Osteoblast (primary cell): ENCODE measurements at places on chromosomes 16 and 17. TPM values are rescaled to one million over a fixed set of nuclear protein-coding genes. Genes with fewer than 3 reads are reported as not detected.

DNA sequence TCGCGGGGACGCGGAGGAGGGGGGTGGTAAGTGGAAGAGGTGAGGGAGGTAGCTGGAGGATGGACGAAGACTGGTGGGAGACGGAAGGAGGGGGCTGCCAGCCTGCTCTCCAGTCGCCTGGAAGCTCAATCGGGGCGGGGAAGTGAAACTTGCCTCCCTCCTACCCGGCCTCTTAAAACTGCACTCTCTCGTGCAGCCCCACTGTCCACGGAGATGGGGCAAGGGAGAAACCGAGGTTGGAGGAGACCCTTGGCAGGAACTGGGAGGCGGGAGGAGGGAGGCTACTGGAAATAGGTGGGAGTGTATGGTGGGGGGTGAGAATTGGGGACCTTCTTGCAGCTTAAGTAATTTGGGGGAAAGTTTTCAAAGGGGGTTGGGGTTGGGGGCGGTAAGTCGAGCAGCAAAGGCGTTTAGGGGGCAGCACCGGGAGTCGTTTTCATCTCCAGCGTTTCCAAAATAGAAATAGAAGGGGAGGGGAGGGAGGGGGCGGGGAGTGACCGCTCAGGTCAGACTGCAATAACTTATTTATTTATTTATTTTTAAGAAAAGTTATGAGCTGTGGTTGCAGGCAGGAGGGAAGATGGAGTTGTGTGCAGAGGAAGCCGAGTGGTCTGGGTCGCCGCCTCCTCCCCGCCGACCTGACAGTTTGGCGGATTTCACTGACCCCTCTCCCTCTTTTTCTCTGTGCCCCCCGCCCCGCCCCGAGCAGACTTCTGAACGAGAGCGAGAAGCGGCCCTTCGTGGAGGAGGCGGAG is 1.4 kb downstream of the SOX9 start:
- peaks cover 26% of the 10 kb centered on the region for H3K27me3 ChIP-seq
- H3K4me1 ChIP-seq: peaks cover 55% of the 10 kb centered on the region
- peaks cover 12% of the 10 kb centered on the region for H3K36me3 ChIP-seq
- peak overlapping the region; percentile 77 for H3K27ac ChIP-seq
- peak overlapping the region; percentile 95 for H3K4me3 ChIP-seq

DNA sequence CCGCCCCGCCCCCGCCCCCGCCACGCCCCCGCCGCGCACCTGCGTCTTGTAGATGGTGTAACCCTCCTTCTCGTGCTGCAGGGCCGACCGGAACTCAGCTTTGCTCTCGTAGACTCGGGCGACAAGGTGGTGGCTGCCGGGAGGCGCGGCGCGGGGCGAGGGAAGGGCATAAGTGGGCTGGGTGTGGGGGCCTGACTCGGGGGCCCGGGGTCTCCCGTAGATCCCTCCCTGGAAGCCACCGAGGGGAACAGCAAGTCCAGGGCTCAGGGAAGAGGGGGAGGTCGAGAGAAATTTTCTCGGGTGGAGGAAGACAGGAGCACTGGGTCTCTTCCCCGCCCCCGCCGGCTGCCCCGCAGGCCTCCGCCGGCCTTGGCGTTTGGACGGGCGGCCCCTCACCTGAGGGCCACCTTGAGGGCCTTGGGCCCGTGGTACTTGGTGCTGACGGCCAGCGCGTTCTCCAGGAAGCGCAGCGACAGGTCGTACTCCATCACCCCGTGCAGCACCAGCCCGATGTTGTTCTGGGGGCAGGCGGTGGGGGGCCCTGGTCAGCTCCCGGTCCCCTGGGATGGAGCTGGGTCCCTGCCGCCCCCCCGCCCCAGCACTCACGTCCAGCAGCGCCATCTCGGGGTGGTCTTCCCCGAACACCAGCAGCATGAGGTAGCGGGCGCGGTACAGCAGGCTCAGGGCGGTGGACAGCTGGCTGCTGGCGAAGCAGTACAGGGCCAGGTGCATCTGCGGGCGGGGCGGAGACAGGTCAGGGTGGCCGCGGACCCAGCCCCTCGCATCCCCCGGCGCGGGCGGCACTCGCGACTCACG is 19.4 kb downstream of the CLUH start:
- no peak overlapping the region for H3K4me3 ChIP-seq
- H3K27me3 ChIP-seq: no peaks in the 10 kb centered on the region
- no peak overlapping the region for H3K27ac ChIP-seq
- peaks cover 20% of the 10 kb centered on the region for H3K36me3 ChIP-seq
- H3K4me1 ChIP-seq: peaks cover under 1% of the 10 kb centered on the region

DNA sequence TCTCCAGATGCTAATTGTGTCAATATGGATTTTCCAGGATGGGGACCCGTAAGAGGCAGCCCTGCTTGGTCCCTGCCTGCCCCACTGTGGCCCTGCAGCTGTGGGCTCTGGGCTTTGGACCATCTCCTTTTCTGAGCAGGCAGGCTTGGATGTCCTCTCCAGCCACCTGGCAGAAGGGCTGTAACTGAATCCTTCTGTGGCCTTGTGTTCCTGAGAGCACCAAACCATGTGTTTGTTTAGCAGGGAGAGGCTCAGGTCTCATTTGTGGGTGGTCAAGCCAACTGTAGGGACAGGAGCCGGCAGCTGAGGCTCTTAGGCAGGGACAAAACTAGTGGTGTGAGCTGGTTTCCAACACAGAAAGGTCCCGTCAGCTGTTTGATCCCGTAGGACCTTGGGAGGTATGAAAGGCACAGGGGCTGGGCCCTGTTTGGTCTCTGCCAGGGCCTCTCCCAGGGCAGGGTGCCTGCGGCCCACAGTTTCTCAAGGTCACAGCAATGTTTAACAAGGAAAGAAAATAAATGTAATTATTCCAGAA is 18.5 kb downstream of the SEC14L5 start:
- no peak overlapping the region for H3K4me3 ChIP-seq
- no peaks in the 10 kb centered on the region for H3K36me3 ChIP-seq
- H3K27ac ChIP-seq: no peak overlapping the region
- no peaks in the 10 kb centered on the region for H3K27me3 ChIP-seq
- DNase-seq: no peak

- no peaks in the 10 kb centered on the region for H3K4me1 ChIP-seq
- no peak for DNase-seq
- no peaks in the 10 kb centered on the region for H3K36me3 ChIP-seq
- no peaks in the 10 kb centered on the region for H3K27me3 ChIP-seq
- no peak overlapping the region for H3K27ac ChIP-seq
Observed at GRCh38 chr16:88132836-88133506, 181.7 kb downstream of the BANP start.

- no peaks in the 10 kb centered on the region for H3K27me3 ChIP-seq
- H3K4me1 ChIP-seq: no peaks in the 10 kb centered on the region
- no peak overlapping the region for H3K27ac ChIP-seq
- H3K36me3 ChIP-seq: no peaks in the 10 kb centered on the region
Observed at GRCh38 chr17:56793957-56794356, 39.8 kb downstream of the C17orf67 start.

- H3K4me1 ChIP-seq: no peaks in the 10 kb centered on the region
- no peak overlapping the region for H3K27ac ChIP-seq
- DNase-seq: no peak
- H3K27me3 ChIP-seq: no peaks in the 10 kb centered on the region
- H3K4me3 ChIP-seq: no peak overlapping the region
Observed at GRCh38 chr16:19210968-19211367, 42.9 kb downstream of the SYT17 start.

GRCh38 chr16:65469116-65469515 is 347.3 kb upstream of the CDH11 start:
- H3K27ac ChIP-seq: no peak overlapping the region
- no peaks in the 10 kb centered on the region for H3K4me1 ChIP-seq
- no peak for DNase-seq
- H3K4me3 ChIP-seq: no peak overlapping the region
- no peaks in the 10 kb centered on the region for H3K27me3 ChIP-seq

DNA sequence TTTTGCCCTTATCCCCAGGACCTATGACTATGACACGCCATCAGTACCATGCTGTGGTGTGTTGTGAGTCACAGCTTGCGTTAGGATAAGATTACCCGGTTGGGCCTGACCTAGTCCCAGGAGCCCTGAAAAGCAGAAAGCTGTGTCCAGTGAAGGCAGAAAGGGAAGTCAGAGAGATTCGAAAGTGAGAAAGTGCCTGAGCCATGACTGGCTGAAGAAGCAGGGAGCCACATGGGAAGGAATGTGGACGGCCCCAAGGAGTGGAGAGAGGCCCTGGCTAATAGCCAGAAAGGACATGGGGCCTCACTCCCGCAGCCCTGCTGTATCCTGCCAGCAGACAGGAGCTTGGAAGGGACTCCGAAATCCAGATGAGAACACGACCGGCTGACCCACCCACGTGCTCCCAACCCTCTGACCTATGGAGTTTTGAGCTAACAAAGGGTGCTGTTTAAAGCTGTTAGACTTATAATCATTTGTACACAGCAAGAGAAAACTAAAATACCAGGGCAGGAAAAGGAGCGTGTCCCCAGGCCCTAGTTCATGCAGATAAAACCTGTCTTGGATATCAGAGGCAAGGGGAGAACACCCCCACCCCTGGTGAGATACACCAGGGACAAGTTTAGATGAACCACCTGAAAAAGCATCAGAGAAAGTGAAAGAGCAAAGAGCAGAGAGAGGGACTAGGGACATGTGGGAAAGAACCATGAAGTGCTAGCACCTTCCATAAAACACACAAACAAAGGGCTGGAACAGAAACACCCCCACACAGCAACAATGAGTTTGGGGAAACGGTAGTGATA is 115.3 kb downstream of the SLC39A11 start:
- peak; percentile 95 for DNase-seq
- no peaks in the 10 kb centered on the region for H3K27me3 ChIP-seq
- H3K36me3 ChIP-seq: no peaks in the 10 kb centered on the region
- peaks cover 19% of the 10 kb centered on the region for H3K4me1 ChIP-seq
- peak overlapping the region; percentile 38 for H3K4me3 ChIP-seq
- peak overlapping the region; percentile 85 for H3K27ac ChIP-seq

DNA sequence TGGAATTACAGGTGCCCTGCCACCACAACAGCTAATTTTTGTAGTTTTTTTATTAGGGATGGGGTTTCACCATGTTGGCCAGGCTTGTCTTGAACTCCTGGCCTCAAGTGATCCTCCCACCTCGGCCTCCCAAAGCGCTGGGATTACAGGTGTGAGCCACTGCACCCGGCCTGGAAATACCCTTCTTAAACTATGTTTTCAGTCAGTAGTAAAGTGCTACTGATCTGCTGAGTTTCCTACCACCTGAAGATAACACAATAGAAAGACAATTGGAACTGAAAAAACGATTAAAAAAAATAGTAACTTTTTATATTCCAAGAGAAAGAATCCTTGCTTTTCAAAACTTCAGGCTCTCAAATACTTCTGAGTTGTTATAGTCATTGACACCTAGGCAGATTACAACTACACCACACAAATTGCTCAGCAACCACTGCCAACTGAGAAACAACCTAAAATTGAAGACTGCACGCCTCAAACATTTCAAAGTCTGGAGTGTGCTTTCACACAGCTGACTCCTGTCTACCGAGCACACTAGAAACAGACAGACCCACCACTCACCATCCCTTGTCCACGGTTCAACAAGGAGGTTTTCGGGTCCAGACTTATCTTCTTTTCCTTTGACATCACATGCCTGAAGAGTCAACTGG is 40.9 kb downstream of the ZZEF1 start:
- H3K4me1 ChIP-seq: peaks cover 3% of the 10 kb centered on the region
- peaks cover 39% of the 10 kb centered on the region for H3K36me3 ChIP-seq
- no peaks in the 10 kb centered on the region for H3K27me3 ChIP-seq
- no peak overlapping the region for H3K4me3 ChIP-seq

GRCh38 chr16:3375680-3376079 is 20.0 kb downstream of the OR2C1 start:
- no peaks in the 10 kb centered on the region for H3K27me3 ChIP-seq
- no peaks in the 10 kb centered on the region for H3K4me1 ChIP-seq
- no peak overlapping the region for H3K27ac ChIP-seq
- no peaks in the 10 kb centered on the region for H3K36me3 ChIP-seq
- DNase-seq: no peak

GRCh38 chr17:77146246-77146632 is 5.5 kb downstream of the SEC14L1 start:
- H3K27ac ChIP-seq: peak overlapping the region; percentile 32
- no peak for DNase-seq
- peaks cover 40% of the 10 kb centered on the region for H3K4me1 ChIP-seq
- no peaks in the 10 kb centered on the region for H3K27me3 ChIP-seq
- H3K4me3 ChIP-seq: peak overlapping the region; percentile 21

- H3K27me3 ChIP-seq: no peaks in the 10 kb centered on the region
- peak; percentile 72 for DNase-seq
- no peaks in the 10 kb centered on the region for H3K36me3 ChIP-seq
- no peak overlapping the region for H3K4me3 ChIP-seq
Observed at GRCh38 chr16:75402159-75402820, 31.0 kb downstream of the CFDP1 start.

GRCh38 chr16:8673611-8674412 is 605 bp upstream of the ABAT start:
- no peak overlapping the region for H3K27ac ChIP-seq
- peak overlapping the region; percentile 76 for H3K4me3 ChIP-seq
- no peaks in the 10 kb centered on the region for H3K36me3 ChIP-seq
- peaks cover 25% of the 10 kb centered on the region for H3K4me1 ChIP-seq

- H3K4me1 ChIP-seq: no peaks in the 10 kb centered on the region
- no peak overlapping the region for H3K4me3 ChIP-seq
- no peaks in the 10 kb centered on the region for H3K27me3 ChIP-seq
Observed at GRCh38 chr16:74954763-74955162, 30.2 kb downstream of the WDR59 start.

DNA sequence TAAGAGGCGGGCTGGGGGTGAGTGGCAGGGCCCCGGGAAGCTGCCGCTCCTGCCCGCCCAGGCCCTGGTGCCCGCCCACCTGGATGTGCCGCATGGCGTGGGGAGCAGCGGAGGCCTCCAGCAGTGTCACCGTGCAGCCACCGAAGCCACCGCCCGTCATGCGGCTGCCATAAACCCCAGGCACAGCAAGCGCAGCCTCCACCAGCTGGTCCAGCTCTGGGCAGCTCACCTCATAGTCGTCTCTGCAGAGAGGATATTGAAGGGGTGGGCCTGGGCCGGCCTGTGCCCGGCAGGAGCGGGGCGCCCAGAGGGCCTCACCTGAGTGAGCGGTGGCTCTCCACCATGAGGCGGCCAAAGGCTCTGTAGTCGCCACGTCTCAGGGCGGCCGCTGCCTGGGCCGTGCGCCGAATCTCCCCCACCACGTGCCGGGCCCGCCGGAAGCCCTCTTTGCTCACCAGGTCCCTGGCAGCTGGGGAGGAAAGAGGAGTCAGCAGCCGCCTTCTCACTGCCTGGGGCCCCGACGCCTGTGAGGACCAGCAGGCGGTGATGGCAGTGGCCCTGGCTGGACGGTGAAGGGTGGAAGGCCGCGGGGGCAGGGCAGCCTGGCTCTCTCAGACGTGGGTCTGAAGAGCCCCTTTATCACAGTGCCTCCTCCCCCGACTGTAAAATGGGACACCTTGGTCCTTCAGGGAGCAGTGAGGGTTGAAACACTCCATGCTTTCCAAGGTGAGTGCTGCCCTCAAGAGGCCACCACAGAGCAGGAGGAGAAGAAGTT is 6.7 kb downstream of the GALK1 start:
- DNase-seq: peak; percentile 61
- no peak overlapping the region for H3K4me3 ChIP-seq
- peaks cover 9% of the 10 kb centered on the region for H3K4me1 ChIP-seq

GRCh38 chr17:40303009-40303657 is 5.8 kb upstream of the RARA start:
- H3K36me3 ChIP-seq: peaks cover 10% of the 10 kb centered on the region
- H3K4me3 ChIP-seq: no peak overlapping the region
- peak overlapping the region; percentile 94 for H3K27ac ChIP-seq
- no peaks in the 10 kb centered on the region for H3K27me3 ChIP-seq
- peaks cover 49% of the 10 kb centered on the region for H3K4me1 ChIP-seq

GRCh38 chr16:19645557-19645981 is 72.5 kb downstream of the KNOP1 start:
- DNase-seq: no peak
- no peak overlapping the region for H3K4me3 ChIP-seq
- H3K27ac ChIP-seq: no peak overlapping the region

Gene NPIPA5
- total RNA-seq: 3.2 and 5.4 TPM in 2 replicates

Gene ZNF286A
- 39.8 and 40.7 TPM in 2 replicates for total RNA-seq

Gene ASPHD1
- 0.88 and 1.8 TPM in 2 replicates for total RNA-seq

Gene KRT25
- total RNA-seq: not detected in 2 replicates

Gene TBC1D3C
- total RNA-seq: not detected in 2 replicates

Gene JMJD8
- 48.0 and 48.5 TPM in 2 replicates for total RNA-seq

Gene CACNG1
- total RNA-seq: not detected in 2 replicates

Gene ACSM5
- 11.9 and 14.4 TPM in 2 replicates for total RNA-seq
